ENCODE measurements at places on chromosomes 4 and X.

- no peak for DNase-seq
Observed at GRCh38 chrX:4622486-4623167, 909.2 kb upstream of the PRKX start.

- DNase-seq = no peak
Observed at GRCh38 chrX:9135901-9136510, 102.1 kb upstream of the FAM9B start.

DNA sequence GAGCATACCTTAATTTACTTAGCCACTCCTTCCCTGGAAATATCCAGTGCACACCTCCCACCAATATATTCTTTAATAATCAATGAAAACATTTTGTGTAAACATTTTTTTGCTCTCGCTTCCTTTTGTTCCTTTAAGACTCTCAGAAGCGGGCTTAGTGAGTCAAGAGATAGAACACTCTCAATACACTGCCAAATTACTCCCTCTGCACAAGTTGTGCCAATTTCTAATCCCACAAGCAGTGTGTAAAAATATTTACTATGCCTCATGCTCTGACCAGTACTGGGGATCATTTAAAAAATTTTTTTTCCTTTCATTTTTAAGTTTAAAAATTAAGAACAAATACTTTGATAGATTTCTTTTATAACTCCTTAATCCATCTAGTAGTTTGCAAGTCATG, 5.1 kb downstream of the MORF4L2 start:
- no peak for DNase-seq

GRCh38 chr4:38818441-38818976, 13.9 kb upstream of the TLR1 start:
- DNase-seq = no peak

- no peak for DNase-seq
Observed at GRCh38 chrX:14056206-14056605, 26.5 kb upstream of the GEMIN8 start.

DNA sequence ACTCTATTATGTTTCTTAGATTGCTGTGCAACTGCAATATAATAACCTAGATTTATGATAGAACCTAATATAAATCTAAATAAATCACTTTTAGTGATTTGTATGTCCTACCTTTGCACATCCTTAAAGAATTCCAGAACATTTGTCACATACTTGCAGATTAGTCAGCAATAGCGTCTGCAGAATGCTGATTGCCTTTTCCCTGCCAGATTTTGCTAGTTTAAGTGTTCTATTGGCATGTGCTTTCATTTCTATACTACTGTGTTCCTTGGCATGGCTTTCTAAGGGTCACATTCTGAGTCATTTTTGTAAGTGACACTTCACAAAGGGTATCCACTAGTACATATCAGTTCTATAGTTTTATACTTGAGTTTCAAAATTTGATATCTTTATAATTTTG, 303.1 kb upstream of the GIMD1 start:
- DNase-seq = no peak

- DNase-seq = no peak
Observed at GRCh38 chr4:15515106-15515505, 45.4 kb downstream of the CC2D2A start.

- DNase-seq = no peak
Observed at GRCh38 chr4:128831531-128832242, 22.2 kb downstream of the JADE1 start.

- DNase-seq = no peak
Observed at GRCh38 chr4:169436734-169437133, 166.0 kb upstream of the SH3RF1 start.

DNA sequence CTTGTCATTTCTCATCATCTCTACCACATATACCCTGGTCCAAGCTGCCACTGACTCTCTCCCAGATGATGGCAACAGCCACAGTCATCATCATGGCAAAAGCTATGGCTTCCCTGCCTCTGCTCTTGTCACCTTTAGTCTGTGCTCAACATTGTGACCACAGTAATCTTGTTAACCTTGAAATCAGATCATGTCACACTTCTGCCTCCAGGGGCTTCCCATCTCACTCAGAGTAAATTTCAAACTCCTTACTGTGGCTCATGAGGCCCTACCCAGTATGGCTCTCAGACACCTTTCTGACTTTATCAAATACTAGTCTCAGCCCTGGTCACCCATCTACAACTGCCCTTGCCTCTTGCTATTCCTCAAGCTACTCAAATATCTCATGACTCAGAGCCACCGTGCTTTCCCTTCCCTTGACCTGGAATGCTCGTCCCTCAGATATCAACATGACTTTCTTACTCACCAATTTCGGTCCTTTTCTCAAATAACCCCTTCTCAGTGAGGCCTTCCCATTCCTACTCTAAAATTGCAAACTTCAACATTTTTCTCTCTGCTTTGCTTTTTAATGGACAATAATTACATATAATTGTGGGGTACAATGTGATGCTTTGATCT, 41.1 kb upstream of the STIM2 start:
- DNase-seq = no peak

DNA sequence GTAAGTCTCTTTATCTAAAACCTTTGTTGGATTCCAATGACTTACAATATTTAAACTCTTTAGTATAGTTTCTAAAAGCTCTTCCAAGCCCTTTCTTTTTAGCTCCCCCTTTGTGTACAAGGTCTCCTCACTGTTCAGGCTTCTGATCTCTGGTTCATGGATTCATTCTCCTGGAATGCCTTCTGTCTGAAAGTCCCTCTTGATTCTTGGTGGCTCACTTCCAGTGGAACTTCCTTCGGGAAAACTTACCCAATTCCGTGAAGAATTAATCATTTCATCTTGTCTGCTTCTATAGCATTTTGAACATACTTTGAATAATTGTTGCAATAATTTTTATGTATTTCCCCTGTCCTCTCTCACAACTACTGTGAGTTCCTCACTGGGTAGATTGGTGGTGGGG, 3.6 kb downstream of the ARHGAP24 start:
- no peak for DNase-seq
